Hypothalamus (tissue), 51 donors: ENCODE measurements at places on chromosomes 11 and 22.

- DNase-seq: no peak
Observed at GRCh38 chr11:68677432-68677831, 6.9 kb upstream of the GAL start.

- no peak for DNase-seq
Observed at GRCh38 chr11:9379041-9379440, 5.4 kb upstream of the IPO7 start.

DNA sequence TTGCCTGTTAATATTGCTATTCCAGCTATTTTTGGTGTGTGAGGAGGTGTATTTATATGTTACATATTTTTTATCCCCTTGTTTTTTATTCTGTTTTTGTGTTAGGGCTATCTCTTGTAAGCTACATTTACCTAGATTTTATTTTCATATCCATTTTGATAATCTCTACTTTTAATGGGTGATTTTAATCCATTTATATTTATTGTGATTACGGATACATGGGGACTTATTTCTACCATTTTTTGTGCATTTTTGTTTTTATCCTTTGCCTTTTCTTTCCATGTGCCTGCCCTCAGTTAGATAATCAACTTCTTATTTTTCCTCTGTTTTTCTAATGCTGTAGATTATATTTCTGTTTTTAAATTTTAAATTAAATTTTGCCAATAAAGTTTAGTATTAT, 28.3 kb downstream of the PDHX start:
- DNase-seq: no peak

DNA sequence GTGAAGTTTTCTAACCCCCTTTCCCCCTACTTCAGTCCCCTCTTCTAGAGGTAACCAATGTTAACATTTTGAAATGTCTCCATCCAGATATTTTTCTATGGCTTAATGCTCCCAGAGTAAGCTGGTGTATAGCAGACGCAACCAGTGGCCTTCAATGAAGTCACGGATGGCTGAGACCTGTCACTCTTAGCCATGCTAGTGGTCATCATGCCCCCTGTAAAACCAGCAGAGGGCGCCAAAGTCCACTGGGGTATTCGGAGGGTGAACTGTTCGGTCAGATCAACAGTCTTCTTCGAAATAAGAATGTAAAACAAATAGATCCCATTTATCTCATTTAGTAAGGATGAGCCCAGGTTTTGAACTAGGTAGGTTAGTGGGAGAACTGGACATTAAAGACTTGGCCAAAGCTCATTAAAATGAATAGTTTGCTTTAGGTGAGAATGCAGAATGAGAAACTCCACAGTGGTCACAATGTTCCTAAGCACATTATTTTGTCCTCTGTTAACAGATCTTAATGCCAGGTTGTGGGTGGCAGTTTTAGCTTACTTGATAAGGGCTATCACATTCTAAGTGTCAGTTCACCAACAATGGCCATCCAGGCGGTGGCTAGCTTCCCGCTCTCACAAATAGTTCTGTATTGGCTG, 8.6 kb upstream of the MMP8 start:
- no peak for DNase-seq

GRCh38 chr11:40867991-40868632, 591.3 kb downstream of the LRRC4C start:
- no peak for DNase-seq

DNA sequence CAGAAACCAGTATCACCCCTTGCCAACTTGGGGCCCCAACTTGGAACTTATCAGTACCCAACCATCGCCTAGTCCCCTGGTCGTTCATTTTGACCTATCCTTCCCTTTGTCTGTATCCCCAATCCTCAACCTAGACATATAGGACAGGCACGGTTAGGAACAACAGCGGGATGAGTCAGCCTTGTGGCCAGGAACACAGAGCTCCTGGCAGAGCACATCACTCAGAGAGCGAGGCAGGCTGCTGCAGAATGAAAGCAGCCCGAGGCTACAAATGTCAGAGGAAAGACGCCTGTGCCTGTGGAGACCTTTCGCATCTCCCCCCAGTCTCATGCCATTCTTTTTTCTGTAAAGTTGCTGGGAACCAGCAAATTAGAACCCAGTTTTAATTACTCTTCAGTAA, 14.6 kb downstream of the DKK3 start:
- DNase-seq: peak; percentile 69

DNA sequence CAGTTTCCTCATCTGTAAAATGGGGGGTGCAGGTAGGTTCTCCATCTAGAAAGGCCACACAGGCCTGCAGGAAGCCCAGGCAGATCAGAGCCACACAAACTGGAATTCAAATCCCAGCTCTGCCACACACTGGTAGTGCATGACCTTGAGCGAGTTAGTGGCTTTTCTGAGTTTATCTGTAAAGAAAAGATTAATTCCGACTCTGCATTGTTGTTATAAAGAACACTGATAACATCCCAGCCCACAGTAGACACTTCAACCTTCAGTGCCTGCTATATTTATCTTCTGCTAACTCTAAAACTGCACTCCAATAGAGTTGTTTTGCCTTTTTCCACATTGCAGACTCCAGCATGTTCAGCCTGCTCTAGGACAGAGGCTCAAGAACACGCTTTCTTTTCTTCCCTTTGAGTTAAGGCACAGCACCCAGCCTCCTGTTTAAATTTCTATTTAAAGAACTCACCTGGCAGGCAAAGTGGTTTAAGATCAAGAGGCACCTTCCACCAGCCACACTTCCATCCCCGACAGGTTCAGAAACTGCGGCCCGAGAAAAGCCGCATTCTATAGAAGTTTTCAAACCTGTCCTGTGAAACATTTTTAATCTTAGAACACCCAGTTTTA, 133.9 kb downstream of the PLEKHA7 start:
- DNase-seq: no peak

DNA sequence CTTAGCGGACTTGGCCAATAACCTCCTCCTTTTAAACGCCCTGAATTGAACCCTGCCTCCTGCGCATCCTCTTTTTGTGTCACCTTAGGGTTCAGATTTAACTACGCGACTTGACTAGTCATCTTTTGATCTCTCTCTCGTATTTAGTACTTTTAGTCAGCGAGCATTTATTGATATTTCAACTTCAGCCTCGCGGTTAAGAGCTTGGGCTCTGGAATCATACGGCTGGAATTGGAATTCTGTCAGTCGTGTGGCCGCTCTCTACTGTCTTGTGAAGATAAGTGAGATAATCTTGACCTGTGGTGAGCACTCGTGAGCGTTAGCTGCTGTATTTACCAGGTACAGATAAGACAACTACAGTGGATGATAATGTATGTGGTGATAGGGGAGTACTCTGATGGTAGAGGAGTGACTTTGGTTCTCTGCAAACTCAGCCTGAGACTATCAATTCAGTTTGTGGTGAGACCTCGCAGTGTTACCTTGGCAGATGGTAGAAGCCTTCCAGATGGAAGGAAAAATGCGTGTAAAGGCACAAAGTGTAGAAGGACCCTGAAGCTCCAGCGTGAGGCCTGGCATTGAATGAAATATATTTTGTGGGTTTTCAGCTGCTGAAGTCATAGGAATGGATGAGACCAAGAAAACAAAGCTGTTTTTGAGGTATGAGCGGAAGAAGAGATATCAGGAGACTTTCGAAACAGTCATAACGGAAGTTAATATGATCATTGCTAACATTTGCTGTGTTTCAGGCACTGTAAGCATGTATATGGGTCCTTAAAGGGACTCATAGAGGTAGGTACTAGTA, 682 bp downstream of the ATM start:
- no peak for DNase-seq

DNA sequence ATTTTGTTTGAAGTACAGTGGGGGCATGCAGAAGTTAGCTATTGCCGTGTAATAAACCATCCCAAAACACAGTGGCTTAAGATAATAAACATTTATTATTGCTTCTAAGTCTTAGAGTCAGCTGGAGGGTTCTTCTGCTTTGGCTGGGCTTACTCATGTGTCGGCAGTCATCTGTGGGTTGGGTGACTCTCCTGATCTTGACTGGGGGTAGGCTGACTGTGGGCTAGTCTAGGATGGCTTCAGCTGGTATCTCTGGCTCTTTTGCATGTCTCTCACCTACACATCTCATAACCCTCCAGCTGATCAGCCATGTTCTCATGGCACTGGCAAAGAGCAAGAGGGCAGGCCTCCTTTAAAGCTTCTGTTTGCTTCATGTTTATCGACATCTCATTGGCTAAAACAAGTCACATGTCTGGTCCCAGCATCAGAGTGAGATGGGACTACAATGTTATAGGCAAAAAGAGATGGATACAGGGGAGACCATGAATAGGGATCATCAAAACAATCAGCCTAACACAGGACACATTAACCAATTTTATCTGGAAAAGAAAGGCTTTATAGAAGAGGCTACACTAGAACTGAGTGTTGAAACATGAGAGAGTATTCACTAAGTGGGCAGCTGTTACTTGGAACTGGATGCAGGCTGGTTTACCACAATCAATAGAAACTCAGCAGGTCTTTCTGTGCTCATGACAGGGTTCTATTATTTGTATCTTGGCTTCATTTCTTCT, 5.1 kb downstream of the LRRC51 start:
- DNase-seq: peak; percentile 33

- no peak for DNase-seq
Observed at GRCh38 chr11:38818720-38819119, 2220.7 kb upstream of the RAG2 start.

DNA sequence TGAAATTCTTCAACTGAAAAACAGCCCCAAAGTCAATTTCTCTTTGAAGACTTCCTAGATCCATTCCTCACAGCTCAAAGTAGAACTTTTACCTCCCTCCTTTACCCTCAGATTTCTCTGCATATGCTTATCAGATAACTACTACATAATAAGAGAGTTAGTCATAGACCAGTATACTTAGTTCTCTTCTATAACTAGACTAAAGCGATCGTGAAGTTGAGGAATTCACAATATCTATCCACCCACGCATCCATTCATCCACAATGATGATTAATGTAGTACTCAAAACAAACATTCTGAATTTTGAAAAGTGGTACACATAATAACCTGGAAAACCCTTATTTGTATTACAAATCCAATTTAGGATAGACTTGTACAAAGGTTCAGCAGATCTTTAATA, 800.9 kb upstream of the TENM4 start:
- DNase-seq: no peak
